Fibroblast of skin of scalp (primary cell): ENCODE measurements at places on chromosomes 13 and 19.

- no peak for DNase-seq
These were observed 210.1 kb downstream of the LIG4 start for GRCh38 chr13:108005231-108005630.

DNA sequence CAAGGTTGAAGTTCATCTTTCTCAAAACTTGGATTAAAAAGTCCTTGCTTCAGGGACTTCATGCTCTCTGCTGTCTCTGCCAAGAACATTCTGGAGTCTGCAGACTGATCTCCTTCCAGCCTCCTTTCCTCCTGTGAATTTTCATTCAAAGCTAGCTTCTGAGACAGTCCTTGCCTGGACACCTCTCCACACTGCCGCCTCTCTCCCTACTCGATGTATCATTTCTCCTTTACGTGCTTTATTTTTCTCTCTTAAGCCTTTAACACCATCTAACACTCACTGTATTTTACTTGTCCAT lies 238.8 kb downstream of the COL4A1 start:
- DNase-seq: no peak

GRCh38 chr19:435707-436412 lies 25.0 kb downstream of the SHC2 start:
- DNase-seq: no peak

- no peak for DNase-seq
These were observed 16.3 kb downstream of the METTL21C start for GRCh38 chr13:102678339-102679107.

DNA sequence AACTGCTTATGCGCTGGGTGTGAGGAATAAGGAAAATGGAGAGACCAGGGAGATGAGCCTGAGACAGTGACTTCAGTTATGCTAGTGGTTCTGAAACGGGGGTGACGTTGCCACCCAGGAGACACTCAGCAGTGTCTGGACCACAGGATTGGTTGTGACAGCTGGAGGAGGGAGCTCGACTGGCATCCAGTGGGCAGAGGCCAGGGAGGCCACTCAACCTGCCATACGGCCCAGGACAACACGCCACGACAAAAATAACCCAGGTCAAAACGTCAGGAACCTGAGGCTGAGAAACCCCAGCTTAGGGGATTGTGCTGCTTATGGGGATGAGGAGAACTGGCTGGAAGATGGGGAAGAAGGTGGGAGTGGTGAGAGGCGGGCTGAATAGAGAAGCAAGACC lies 10.4 kb downstream of the ZSCAN5A start:
- no peak for DNase-seq

DNA sequence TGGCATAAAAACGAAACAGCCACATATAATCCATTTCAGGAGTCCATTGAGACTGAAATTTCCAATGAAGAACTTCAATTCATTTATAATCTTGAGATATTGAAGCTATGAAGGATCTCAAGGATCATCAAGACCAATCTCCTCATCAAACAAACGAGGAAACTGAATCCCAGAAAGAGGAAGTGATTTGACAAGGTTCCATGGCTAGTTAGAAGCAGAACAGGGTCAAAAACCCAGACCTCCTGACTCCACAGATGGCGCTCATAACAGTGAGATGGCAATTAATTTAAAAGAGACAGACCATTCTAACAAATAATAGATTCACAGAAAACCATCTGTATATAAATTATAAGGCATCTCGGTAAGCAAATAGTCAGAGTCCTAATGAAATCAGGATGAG lies 229.7 kb downstream of the KCTD12 start:
- no peak for DNase-seq

GRCh38 chr13:73304442-73304841 lies 245.6 kb downstream of the KLF5 start:
- DNase-seq: no peak

GRCh38 chr13:34139660-34140227 lies 321.8 kb downstream of the RFC3 start:
- DNase-seq: no peak

GRCh38 chr19:3516675-3517207 lies 10.6 kb downstream of the FZR1 start:
- DNase-seq: no peak

GRCh38 chr13:99269627-99270241 lies 11.6 kb upstream of the GPR18 start:
- peak; percentile 71 for DNase-seq

- DNase-seq: peak; percentile 99
These were observed at the start of gene SLC1A5 for GRCh38 chr19:46788262-46788967. Gene SLC1A5, minus strand, starts transcription at chr19:46788594. Its CDS starts 629 bp downstream, at chr19:46787965.

DNA sequence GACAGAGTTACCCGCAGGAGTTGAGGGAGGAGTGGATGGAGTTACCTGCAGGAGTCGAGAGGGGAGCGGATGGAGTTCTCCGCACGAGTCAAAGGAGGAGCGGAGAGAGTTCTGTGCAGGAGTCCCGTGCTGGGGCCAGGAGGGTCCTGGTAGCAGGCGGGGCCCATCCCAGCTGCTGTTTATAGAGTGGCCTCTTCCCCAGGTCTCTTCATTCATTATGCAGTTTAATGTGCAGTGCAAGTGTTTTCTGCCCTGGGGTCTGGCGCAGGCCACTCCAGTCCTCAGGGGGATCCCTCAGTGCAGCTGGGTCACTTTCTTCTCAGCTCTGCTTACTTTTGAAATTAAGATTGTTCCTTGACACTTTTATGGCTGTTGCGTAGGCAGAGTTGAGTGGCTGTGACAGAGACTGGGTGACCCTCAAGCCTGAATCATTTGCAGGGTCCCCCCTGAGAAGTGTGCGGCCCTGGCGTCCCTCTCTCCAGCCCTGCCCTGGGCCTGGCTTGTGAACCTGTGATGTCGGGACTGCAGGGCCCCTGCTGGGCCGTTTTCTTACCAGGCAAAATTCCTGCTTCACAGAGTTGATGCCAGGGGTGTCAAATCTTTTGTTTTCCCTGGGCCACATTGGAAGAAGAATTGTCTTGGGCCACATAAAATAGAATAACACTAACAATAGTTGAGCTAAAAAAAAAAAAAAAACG lies 17.9 kb downstream of the TFDP1 start:
- DNase-seq: no peak

DNA sequence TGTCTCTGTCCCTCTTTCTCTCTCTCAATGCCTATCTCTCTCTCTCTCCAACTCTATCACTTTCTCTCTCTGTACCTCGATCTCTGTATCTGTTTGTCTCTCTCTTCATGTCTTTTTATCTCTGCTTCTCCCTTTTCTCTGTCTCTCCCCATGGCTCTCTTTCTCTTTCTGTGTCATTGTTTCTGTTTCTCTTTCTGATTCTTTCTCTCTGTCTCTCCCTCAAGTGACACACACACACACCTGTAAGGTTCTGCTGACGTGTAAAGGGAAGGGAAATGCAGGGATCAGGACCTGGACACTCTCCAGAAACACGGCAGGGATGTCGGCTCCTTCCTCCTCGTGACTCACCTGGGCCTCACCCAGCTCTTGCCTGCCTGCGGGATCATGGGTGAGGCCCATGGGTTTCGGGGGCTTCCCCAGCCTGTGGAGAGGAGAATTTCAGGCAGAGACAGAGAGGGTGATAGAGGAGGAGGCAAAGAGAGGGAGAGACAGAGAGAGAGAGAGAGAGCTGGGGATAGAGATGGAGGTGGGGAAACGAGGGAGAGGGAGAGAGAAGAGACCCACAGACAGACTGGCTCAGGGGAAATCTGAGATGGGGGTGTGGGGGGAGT lies 5.4 kb upstream of the PLAUR start:
- peak; percentile 18 for DNase-seq

GRCh38 chr19:47021536-47022139 lies 2.0 kb downstream of the NPAS1 start:
- no peak for DNase-seq

DNA sequence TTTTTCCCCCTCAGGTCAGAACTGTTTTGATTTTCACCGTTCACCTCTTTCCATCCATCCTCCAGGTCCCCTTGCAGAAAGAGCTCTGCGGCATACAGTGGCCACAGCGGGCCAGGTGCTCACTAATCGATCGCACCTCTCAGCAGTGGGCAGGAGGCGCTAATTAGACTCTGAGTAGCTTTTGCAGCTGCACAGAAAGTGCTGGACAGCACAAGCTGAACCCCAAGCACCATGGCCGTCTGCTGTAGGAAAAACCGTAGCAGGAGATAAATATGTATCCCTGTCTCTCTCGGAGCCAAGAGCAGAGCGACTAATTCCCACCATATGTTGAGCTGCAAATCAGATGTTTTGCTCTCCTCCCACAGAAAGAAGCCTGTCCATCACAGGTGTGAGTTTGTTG lies 54.4 kb downstream of the PEX11G start:
- no peak for DNase-seq

DNA sequence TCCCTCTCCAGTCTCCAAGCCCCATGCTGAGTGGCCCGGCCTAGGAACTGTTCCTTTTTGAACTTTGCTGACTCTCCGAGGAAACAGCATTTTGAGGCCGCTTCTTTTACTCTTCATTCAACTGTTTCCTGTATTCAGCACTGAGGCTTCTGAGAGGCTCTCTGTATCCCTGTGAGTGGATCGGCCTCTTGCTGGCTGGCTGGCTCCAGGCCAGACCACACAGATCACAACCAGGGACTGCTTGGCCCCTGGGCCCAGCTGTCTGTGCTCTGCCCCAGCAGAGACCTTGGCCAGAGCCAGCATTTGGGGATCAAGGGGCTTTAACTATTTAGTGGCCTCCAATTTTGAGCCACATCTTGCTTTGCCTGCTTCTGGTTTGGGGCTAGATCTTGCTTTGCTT lies 75.6 kb upstream of the KL start:
- DNase-seq: peak; percentile 62

GRCh38 chr19:45451131-45451849 lies 16.5 kb upstream of the FOSB start:
- DNase-seq: peak; percentile 63

DNA sequence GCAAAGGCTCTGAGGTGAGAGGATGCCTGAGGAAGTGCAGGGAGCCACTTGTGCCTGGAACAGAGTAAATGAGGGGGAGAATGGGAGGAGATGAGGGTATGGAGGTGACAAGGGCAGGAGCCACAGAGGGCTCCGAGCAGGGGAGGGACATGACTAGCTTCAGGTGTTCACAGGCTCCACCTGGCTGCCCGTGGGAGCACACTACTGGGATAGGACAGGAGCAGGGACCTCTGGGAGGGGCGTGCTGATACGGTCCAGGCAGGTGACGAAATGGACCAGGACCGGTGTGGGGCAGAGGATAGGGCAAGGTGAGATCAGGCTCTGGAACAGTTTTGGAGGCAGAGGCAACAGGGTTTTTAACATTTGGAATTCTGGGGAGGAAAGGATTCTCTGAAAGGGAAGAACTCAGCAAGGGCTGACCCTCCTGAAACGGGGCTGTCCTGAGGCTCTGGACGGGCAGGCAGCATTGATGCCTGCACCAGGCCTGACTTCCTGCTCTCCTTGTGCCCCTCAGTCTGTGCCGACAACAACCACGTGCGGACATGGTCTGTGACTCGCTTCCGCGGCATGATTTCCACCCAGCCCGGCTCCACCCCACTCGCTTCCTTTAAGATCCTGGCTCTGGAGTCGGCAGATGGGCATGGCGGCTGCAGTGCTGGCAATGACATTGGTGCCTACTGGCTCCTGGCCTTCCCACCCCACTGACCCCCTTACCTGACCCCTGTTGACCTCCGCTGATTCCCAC lies 11.6 kb downstream of the SHKBP1 start:
- DNase-seq: peak; percentile 61

DNA sequence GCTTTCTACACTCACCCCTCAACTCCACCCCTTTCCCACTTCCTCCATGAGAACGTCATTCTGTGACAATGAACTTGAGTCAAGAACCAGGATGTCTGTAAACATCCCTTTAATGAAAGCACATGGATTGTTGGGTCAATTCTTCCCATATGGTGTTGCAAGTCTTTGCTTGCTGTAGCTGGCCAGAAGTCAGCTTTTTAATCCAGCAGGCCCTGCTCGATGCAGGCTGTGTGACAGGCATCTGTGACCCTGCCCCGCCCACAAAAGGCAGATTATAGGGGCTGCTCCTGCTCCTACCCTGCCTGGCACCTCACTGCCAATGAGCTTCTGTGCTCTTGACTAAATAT lies 78.0 kb downstream of the STARD13 start:
- peak; percentile 71 for DNase-seq

GRCh38 chr13:32254916-32255723 lies 60.0 kb downstream of the ZAR1L start:
- DNase-seq: no peak

GRCh38 chr13:72458701-72459100 lies 268.7 kb downstream of the MZT1 start:
- DNase-seq: peak; percentile 4

- peak; percentile 1 for DNase-seq
These were observed 9.5 kb upstream of the LILRB4 start for GRCh38 chr19:54653181-54653809.

DNA sequence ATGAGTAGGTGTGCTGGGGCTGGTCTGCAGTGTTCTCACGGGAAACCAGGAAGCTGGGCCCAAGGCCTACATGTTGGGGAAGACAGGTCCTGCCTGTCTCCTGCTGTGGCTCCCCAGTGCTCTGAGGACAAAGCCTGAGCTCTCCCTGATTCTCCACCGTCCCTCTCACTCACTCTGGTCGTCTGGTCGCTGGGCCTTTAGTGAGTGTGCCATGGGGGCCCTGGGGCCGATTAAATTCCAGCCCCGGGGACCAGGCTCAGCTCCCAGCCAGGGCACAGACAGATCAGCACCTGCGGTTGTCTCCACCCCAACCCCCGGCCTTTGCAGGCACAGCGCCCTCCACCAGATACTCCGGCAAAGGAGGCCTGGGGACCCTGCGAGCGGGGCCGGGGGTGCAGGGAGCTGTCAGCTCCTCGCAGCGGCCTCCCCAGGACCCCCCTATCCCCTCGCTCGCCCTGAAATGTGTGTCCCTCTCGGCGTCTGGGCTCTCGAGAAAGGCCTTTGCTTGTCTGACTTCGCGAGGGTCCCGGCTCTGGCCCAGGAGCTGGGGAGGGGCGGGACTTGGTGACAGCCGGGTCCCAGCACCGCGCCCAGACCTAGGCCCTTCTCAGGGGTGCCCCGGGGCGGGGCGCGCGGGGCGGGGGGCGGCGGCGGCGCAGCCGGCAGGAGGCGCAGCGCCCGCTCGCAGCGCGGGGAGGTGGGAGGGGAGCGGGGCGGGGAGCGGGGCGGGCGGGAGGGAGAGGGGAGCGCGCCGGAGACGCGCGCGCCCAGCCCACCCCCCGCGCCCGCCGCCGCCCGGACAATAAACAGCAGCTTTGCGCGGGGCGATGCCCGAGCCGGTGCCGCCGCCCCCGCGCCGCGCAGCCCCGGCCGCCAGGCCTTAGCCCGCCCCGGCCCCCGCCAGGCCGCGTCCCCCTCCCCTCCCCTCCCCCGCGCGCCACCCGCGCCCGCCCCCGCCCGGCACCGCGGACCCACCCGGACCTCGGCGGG lies at the start of gene PALM:
Gene PALM, plus strand, starts transcription at position 782 of the 990 bp plus-strand sequence. CDS start 212 bp downstream, outside the sequence.
- peak; percentile 43 for DNase-seq

GRCh38 chr19:49872245-49873128 lies 4.7 kb downstream of the AKT1S1 start:
- no peak for DNase-seq

GRCh38 chr19:15913830-15914229 lies 16.0 kb upstream of the CYP4F2 start:
- no peak for DNase-seq

- DNase-seq: no peak
These were observed 102.2 kb upstream of the MIR17HG start for GRCh38 chr13:91245288-91245687.

DNA sequence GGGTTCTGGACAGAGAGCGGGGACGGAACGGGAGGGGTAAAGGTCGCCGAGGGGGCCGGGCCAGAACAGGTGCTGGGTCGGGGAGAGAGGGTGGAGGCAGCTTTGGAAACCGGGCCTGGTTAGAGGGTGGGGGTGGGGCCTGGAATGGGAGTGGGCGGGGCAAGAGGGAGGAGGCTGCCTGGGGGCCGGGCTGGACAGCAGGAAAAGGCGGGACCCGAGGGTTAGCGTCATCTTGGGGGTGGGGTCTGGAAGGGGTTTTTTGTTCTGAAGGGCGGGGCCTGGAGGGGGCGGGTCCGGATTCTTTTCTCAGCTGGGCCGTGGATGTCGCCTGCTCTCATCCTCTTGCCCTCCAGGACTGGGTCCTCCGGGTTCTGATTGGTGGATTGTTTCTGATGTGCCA lies 4.3 kb upstream of the ZNF813 start:
- peak; percentile 2 for DNase-seq
